Stimulated activated effector memory CD8-positive, alpha-beta T cell treated with anti-CD3 and anti-CD28 coated beads, Interleukin-12 subunit alpha, Interleukin-12 subunit beta, amount 100 ng/mL, for 72 hours (primary cell): ENCODE measurements at places on chromosomes 16 and 17.

- DNase-seq: no peak
Observed at GRCh38 chr16:6527646-6528045, 805.0 kb upstream of the RBFOX1 start.

GRCh38 chr16:85176541-85177447 is 64.5 kb upstream of the CIBAR2 start:
- no peak for DNase-seq

DNA sequence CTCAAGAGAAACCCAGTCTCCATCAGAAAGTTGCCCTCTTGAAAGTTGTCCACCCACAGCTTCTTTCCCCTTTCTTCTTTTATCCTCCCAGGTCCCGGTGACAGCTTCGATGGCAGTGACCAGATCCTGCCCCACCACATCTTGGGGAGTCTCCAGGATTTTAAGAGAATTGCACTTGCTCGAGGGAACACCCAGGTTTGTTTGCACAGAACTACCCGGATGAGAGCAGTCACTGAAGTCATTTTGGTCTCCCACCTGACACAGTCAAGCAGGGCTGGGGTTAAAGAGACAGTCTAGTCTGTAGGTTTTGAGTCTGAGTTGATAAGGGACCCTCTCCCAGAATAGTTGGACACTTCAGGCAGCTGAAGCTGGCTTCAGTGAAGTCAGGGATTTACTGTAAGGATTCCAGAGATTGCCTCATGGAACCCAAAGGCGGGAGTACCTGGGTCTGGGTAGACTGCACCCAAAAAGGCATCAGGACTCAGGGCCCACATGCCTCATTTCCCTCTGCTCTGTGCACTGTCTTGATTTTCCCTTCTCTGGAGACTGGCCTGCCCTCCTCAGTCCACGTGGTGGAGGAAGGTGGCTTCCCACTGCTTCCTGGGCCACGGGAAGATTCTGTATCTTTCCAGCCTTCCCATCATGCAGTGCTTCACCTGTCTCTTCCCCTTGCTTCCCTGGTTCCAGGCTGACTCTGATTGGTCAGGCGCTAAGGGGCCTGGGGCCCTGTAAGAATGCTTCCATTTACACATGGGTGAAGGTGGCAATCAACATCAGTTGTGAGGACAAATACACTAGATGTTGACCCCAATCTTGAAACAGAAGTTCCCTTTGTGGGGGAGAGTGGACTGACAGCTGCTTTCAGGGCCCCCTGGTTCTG is 9.5 kb downstream of the MYCBPAP start:
- no peak for DNase-seq

DNA sequence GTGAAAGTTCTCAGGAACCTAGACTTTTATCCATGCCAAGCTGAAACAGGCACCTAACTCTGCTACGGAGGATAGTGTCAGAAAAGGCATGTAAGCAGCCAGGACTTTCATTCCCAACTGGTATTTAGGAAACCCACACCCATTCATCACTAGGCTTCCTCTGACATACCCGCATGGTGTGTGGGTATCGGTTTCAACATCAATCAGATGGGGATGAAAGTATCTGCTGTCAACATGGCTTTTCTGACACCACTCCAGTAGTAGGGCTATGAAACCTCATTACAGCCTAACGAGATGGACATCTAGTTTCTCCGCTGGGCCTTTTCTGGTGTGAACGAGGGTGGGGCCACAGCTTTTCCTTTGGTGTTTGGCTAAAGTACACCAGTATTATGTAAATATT is 1178.3 kb downstream of the CDH11 start:
- no peak for DNase-seq

GRCh38 chr16:55760310-55761001 is 72.4 kb downstream of the CES1 start:
- no peak for DNase-seq

DNA sequence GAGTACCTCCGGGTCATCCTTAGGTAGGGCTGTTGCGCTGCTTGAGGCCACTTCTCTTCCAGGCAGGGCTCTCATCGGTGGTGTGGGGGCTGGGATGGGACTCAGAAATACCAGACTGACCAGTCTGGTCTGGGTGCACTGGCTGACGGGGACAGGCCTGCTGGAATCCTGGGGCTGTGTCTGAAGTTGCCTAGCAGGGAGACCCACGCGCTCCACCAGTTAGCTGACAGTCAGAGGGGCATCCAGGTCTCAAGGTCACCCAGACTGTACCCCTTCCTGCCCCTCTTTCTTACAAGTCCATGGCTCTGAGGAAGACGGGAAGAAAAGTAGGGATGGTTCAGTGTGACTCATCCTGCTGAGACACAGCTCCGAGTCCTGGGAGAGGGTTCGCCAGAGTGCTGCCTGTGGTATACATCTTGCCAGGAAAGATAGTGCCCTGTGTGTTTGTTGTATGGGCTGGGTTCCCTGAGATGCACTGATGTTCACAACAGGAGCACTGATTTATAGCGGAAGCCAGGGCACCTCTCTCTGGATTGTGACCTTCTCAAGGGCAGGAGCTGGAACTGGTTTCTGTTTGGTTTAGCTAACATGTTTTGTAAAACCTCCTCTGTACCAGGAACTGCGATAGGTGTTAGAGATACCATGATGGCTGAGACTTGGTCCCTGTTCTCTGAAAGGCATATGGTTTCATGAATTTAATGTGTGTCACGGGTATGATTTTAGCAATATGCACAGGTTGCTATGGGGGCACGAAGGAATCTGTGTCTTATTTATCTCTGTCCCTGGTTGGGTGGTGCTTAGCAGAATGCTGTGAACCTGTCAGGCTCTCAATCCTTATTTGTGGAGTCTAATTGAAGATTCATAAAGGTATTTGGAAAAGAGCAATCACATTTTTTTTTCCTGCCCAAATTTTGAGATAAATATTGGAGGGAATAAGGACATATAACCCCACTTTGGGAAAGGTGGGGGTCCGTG is 97.5 kb downstream of the OR1D5 start:
- no peak for DNase-seq

- no peak for DNase-seq
Observed at GRCh38 chr16:17474037-17474436, 3.3 kb upstream of the XYLT1 start.

DNA sequence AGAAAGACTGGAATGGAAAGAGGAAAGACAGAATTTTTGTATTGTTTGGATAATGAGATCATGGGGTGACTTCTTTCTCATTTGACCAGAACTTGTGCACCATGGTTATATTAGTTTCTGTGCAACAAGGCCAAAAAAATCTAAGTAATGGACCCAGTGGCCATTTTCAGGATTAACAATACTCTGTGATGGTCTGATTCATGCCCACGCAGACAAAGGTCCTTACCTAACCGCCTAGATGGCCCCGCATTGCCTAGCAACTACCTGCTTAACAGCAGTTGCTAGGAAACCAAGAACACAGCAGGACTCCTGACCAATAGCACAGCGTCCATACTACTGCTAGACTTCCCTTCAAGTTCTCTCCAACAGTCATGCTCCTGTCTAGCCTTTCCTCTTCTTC is 22.4 kb downstream of the MIS12 start:
- no peak for DNase-seq

GRCh38 chr17:78709751-78710181 is 72.3 kb downstream of the CYTH1 start:
- DNase-seq: no peak

GRCh38 chr17:77802811-77803220 is 155.7 kb upstream of the TNRC6C start:
- no peak for DNase-seq

GRCh38 chr16:88737298-88738150 is 31.2 kb downstream of the CTU2 start:
- DNase-seq: peak; percentile 79

GRCh38 chr17:55167024-55167725 is 97.6 kb upstream of the HLF start:
- no peak for DNase-seq

- no peak for DNase-seq
Observed at GRCh38 chr17:29084541-29085146, 41.7 kb downstream of the PIPOX start.

DNA sequence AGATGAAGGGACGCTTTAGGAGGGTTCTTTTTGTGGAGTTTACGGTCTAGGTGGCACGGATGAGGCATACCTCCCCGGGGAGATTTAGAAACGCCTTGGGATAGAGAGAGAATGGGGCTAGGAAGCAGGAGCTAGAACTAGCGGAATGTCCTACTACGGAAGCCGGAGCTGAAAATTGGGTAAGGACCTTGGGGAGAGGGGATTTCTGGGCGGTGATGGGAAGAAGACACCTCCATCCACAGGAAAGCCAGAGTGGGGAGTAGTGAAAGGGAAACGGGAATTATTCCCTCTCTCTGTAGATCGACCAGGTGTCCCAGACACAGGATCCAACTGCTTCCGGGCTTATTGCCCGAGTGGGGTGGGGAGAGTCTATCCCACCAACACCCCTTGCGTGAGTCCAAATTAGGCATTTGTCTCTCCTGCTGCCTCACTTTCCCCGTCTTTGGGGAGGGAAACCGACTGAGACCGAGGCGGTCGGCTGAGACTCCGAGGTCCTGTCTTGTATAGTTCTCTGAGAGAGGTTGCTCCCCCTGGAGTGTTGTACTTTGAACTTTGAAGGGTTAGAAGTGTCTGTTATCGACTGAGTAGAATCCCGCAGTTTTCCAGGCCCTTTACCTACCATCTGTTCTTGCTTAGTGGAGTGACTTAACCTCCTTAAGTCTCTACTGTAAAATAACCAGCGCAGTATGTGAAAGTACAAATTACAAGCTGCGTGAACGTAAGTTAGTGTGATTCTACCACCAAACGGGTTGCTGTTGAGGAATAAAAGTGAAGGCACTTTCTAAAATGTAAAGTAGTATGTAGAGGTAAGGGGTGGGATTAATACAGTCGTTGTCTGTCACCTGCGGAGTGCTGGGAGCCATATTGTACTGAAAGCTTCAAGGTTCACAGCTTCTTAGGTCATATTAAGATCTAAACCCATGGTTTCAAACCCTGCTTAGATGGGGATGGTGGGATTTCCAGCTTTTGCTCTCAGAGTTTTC is 1.0 kb downstream of the RSPRY1 start:
- no peak for DNase-seq
